SHP77 treated with DMSO at 0.1 percent for 48 hours (cell line): ENCODE measurements at places on chromosomes 12 and 14.

GRCh38 chr14:72892103-72892878 lies 1.6 kb downstream of the DPF3 start:
- DNase-seq: no peak

GRCh38 chr14:21077672-21078071 lies 7.6 kb downstream of the ARHGEF40 start:
- DNase-seq: no peak

DNA sequence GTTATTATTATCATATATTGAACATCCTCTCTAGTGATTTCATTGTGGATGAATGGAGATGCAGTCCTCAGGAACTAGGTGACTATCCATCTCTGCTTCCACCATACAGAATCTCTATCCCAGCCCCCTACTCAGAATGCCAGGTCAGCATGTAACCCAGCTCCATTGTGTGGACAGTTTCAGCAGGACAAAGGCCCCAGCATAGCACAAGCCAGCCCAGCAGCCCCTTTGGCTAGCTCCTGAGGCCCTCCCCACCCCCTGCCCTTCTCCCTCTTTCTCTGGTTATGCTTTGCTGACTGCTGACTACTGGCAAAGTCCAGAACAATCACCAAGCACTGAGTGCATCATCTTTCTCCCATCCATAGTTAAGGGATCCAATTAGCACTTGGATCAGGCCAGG lies 5.8 kb upstream of the SPRYD4 start:
- DNase-seq: no peak

DNA sequence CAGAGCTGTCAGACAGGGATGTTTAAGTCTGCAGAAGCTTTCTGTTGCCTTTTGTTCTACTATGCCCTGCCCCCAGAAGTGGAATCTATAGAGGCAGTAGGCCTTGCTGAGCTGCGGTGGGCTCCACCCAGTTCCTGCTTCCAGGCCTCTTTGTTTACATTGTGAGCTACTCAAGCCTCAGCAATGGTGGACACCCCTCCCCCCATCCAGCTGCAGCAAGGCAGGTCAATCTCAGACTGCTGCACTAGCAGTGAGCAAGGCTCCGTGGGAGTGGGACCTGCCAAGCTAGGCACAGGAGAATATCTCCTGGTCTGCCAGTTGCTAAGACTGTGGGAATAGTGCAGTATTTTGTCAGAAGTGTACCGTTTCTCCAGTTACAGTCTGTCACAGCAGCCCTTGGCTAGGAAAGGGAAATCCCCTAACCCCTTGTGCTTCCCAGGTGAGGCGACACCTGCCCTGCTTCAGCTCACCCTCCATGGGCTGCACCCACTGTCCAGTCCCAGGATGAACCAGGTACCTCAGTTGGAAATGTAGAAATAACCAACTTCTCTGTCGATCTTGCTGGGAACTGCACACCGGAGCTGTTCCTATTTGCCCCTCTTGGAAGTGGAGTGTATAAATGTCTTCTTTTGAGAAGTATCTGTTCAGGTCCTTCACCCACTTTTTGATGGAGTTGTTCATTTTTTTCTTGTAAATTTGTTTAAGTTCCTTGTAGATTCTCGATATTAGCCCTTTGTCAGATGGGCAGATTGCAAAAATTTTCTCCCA lies 213.5 kb upstream of the SLC38A2 start:
- peak; percentile 77 for DNase-seq

DNA sequence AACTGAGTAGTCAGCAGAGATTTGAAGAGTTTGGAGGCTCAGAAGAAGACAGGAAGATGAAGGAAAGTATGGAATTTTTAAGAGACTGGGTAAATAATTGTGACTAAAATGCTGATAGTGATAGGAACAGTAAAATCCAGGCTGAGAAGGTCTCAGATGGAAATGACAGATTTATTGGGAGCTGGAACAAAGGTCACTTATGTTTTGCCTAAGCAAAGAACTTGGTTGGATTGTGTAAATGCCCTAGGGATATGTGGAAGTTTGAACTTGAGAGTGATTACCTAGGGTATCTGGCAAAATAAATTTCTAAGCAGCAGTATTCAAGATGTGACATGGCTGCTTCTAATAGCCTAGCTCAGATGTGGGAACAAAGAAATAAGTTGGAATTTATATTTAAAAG lies 180.9 kb downstream of the TRHDE start:
- DNase-seq: no peak

- no peak for DNase-seq
Observed at GRCh38 chr12:63292471-63293221, 141.6 kb upstream of the AVPR1A start.

- DNase-seq: no peak
Observed at GRCh38 chr12:72523754-72524153, 251.6 kb downstream of the TRHDE start.

- DNase-seq: no peak
Observed at GRCh38 chr12:112705037-112705632, 86.4 kb upstream of the RPH3A start.

- DNase-seq: no peak
Observed at GRCh38 chr12:96408993-96409392, 8.8 kb upstream of the CDK17 start.

GRCh38 chr12:118586433-118586832 lies 210.1 kb downstream of the SUDS3 start:
- no peak for DNase-seq

GRCh38 chr12:3157581-3158323 lies 80.6 kb downstream of the TSPAN9 start:
- no peak for DNase-seq

DNA sequence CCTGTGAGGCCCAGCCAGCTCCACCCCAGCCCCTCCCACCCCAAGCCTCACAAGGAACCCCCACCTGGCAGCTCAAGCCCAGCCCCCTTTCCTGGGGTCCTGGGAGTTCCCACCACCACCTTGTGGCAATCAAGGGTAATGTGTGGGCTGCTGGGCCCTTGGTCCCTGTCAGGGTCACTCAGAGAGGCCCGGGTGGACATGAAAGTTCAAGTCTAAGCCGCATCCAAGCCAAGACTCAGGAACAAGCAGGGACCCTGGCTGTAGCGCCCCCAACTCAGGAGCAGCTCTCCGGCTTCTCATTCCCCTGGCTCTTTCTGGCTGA lies 106.4 kb upstream of the C14orf180 start:
- DNase-seq: no peak

- no peak for DNase-seq
Observed at GRCh38 chr12:122547330-122547729, 20.3 kb downstream of the KNTC1 start.

DNA sequence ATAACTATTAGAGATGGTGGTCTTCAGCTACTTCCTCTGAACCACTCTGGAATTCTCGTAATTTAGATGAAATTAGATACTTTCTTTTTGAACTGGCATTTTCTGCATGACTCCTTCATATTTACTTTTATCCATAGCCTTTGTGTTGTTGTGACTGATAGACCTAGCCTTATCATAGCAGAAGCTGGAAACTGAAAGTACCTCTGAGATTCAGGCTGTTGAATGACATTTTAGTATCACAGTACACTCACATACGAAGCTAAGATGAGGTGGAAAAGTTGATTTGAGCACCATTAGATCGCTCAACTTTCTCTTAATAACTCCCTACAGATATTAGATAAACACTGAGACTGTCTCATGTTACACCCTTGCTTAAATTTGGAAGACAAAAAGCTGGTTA lies 525.1 kb upstream of the FBXO33 start:
- DNase-seq: no peak

DNA sequence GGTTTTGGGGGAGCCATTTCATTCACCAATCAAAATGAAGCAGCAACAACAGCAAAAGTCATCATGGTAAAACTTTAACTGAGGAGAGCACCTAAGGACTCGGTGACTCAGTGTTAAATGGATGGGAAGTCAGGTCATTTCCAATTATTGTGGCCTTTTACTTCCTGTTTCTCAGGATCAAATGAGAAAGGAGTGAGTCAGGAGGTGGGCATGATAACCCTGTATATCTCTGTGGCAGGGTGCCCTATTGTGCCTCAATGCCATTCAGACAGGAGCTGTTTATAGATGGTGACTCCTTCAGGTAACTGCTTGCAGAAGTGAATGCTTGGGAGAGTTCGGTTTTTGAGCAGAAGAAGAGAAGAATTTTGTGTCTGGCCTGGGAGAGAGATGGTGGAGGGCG lies 135.5 kb upstream of the CPM start:
- DNase-seq: no peak

DNA sequence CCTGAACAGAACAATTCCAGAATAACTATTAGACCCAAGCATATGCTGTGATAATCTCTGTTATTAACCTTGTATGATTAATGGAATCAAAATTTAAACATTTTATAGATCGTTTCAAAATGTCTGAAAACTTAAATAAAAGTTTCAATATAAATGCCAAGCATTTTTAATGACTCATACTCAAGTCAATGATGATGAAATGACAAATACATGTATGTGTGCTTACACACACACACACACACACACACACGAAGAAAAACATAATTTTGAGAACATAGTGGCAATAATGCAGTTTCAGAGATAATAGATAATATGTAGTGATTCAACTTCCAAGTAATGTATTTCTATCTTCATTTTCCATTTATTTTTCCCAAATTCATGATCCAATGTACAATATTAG lies 384.9 kb upstream of the FOXG1 start:
- DNase-seq: no peak

GRCh38 chr12:15227004-15227679 lies 5.9 kb upstream of the RERG start:
- DNase-seq: no peak

DNA sequence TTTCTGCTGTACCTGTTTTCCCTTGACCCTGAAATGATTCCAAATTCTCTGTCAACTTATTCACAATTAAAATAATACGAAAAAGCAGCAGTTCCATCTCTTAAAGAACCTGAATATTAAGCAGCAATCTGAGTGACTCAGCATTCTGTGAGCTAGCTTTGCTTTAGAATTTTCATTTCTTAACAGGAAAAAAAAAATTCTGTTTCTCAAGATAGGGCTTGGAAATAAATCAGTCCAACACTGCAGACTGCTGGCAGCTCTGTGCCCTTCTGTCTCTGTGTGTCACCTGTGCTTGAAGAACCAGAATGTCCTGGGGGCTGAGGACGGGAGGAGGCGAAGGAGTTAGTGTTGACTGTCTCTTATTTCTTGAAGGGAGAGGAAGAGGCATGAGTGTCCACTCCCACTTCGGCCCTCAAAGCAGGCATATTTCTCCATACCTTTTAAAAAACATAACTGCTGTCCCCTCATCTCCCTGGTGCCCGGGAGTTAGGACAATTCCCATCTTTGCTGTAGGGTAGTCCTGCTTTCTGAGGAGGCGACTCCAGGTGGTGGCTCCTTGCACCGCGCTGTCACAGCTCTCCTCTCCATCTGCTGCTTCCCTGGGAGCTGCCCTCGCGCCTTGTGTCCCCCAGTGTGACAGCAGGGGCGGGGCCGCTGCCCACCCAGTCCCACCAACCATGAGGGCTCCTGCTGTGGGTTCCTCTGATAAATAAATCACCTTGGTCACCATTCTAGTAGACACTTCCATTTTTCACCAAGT lies 203.1 kb downstream of the CALM1 start:
- no peak for DNase-seq

DNA sequence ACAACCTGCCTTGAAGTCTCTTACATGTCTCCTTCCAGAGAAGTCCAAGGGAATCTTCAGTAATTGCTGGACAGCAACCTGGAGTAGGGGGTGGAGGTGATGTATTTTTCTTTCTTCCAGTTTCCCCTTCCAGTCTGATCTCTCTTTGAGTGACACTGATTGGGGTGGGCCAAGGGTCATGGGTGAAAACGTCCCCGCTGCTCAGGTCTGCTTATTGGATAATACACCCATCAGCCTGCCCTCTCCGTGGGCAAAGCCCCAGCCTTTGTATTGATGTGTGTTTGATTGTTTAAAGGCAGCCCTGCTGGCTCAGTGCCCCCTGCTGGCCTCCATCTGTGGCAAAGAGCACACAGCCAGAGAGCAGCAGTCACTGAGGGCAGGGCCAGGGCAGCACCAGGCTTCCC lies 35.7 kb upstream of the ATP2A2 start:
- no peak for DNase-seq

DNA sequence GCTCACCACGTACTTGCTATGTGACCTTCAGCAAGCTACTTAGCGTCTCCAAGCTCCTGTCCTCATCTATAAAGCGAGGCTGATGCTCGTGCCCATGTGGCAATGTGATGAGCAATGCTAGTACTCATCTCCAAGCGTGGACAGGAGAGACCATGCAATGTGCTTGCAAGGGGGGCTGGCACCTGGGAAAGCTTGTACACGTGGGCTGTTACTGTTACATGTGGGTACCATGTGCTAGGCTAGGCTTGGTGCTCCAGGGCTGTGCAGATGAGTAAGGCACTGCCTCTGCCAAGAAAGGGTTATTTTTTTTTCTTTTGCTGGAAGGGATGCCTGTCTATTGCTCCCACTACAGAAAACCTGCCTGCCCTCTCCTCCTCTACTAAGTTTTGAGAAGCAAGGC lies 46.6 kb downstream of the TSPAN11 start:
- DNase-seq: no peak

GRCh38 chr12:52828591-52829021 lies 5.5 kb downstream of the KRT79 start:
- DNase-seq: no peak

DNA sequence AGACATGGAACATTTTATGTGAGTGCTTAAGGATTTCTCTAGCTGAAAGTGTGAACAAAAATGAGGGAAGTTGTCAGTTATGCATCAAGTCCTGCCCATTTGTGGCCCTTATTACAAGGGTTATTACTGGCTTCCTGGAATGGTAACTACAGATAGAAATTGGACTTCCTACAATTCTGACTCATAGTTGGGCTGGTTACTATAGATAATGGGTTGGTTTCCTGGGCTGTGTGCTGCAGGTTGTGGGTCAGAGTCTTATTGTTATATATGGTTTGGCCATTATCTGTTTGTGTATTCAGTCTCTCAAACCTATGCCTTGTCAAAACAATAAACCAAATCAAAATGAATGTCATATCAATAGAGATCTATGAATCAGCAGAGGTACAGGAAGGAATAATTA lies 313.7 kb downstream of the ADAMTS20 start:
- DNase-seq: no peak

- DNase-seq: no peak
Observed at GRCh38 chr12:54417712-54418440, 1.2 kb downstream of the ITGA5 start.

DNA sequence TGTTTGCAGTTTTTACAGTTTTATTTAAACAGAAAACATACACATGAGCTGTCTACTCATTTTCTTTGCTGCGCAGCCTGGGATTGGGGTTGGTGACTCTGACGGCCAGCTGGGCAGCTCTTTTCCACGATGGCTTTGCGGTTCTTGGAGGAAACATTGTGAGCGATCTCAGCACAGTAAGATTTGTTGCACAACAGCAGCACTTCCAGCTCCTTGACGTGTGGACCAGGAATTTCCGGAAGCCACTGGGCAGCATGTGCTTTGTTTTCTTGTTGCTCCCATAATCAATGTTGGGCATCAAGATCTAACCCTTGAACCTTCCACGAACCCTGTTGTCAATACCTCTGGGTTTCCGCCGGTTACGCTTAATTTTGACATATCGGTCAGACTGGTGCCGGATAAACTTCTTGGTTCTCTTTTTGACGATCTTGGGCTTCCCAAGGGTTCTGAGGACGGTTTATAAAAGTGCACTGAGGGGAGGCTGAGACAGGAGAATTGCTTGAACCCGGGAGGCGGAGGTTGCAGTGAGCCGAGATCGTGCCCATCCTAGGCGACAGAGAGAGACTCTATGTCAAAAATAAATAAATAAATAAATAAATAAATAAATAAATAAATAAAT lies 21.8 kb downstream of the FKBP11 start:
- no peak for DNase-seq

- DNase-seq: no peak
Observed at GRCh38 chr14:47261350-47261749, 414.1 kb downstream of the MDGA2 start.

- no peak for DNase-seq
Observed at GRCh38 chr14:105865904-105866840, 339.8 kb downstream of the TMEM121 start.

GRCh38 chr14:72948481-72949138 lies 22.3 kb downstream of the DCAF4 start:
- DNase-seq: no peak
